Karpas-422 (cell line): ENCODE measurements at places on chromosomes 1 and 21.

DNA sequence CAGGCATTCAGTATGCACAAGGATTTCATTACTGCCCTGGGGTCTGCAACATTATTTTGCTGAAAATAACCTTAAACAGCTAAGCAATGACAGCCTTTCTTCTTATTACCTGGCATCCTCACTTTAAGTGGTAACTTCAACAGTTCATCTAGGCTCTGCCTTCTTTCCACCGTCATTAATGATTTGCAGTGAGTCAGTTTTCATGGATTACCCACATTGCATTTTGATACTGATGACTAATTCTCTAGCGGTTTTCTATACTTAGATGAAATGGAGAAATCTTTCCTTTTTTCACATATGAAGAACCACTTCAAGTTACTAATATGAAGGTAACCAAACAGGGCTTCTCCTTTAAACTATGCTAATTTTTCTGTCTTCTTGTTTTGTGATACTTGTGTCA, 226.9 kb upstream of the TMPRSS15 start:
- DNase-seq = no peak

GRCh38 chr1:12244078-12244477, 14.2 kb downstream of the VPS13D start:
- no peak for DNase-seq

GRCh38 chr1:101154547-101154946, 82.3 kb upstream of the S1PR1 start:
- DNase-seq = no peak

GRCh38 chr1:203480525-203481084, 5.0 kb downstream of the PRELP start:
- DNase-seq = peak; percentile 70

DNA sequence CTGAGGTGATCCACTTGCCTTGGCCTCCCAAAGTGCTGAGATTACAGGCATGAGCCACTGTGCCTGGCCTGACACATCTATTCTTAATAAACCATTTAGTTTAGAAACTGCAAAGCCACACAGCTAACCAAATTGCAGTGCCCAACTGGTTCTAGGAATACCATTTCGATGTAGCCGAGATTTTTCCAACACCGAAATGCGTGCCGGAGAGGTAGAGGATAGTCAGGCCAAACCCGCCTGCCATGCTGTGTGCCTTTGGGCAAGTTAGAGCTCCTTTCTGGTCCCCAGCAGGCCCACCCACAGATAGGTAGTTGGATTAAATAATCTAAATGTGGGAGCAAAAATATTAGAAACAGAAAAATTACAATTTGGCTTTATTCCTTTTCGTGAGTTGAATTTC, 254.4 kb downstream of the FOXD2 start:
- no peak for DNase-seq

GRCh38 chr1:50175719-50176639, 67.3 kb downstream of the ELAVL4 start:
- DNase-seq = no peak

DNA sequence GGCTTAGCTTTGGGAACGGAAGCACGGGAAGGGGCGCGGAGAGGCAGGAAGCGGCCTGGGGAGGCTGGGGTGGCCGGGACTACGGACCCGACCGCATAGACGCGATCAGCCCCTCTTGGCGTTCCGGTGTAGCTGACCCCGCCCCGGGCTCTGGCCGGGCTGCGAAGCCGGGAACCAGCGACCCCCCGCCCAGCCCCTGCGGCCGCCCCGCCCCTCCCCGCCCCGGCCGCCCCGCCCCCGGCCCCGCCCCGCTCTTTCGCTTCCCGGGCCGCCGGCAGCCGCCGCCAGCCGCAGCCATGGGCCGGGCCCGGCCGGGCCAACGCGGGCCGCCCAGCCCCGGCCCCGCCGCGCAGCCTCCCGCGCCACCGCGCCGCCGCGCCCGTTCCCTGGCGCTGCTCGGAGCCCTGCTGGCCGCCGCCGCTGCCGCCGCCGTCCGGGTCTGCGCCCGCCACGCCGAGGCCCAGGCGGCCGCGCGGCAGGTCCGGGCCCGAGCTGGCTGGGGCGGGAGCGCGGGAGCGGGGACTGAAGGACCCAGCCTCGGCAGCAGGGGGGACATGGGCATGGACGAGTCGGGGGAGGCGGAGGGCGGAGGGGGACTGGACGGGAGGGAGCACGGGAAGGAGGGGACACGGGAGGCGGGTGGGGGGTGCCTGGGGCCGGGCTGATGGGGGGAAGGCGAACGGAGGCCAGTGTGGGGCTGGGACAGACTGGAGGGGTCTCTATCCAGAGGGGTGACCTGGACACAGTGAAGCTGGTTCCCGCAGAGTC, at the start of gene SELENON:
Gene SELENON, plus strand, starts transcription at position 259 of the 768 bp plus-strand sequence. Its CDS starts 38 bp downstream, at position 297.
- peak; percentile 46 for DNase-seq

GRCh38 chr1:215730600-215730999, 163.5 kb downstream of the KCTD3 start:
- DNase-seq = no peak

DNA sequence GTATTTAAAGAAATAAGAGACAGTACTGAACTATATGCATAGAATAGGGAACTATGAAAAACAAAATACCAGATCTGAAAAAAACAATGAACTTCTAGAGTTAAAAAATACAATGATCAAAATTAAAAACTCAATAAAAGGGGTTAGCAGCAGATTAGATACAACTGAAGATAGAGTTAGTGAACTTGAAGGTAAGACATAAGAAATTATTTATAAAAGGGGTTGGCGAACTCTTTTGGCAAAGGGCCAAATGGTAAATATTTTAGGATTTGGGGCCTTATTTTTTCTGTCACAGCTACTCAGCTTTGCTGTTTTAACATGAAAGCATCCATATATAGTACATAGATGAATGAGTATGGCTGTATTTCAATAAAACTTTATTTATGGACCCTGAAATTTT, 111.4 kb downstream of the ST3GAL3 start:
- DNase-seq = no peak

- peak; percentile 86 for DNase-seq
Measured at GRCh38 chr1:26862781-26863684, at the start of gene SFN. Gene SFN (plus strand): TSS chr1:26863149. CDS start chr1:26863213, 64 bp downstream.

DNA sequence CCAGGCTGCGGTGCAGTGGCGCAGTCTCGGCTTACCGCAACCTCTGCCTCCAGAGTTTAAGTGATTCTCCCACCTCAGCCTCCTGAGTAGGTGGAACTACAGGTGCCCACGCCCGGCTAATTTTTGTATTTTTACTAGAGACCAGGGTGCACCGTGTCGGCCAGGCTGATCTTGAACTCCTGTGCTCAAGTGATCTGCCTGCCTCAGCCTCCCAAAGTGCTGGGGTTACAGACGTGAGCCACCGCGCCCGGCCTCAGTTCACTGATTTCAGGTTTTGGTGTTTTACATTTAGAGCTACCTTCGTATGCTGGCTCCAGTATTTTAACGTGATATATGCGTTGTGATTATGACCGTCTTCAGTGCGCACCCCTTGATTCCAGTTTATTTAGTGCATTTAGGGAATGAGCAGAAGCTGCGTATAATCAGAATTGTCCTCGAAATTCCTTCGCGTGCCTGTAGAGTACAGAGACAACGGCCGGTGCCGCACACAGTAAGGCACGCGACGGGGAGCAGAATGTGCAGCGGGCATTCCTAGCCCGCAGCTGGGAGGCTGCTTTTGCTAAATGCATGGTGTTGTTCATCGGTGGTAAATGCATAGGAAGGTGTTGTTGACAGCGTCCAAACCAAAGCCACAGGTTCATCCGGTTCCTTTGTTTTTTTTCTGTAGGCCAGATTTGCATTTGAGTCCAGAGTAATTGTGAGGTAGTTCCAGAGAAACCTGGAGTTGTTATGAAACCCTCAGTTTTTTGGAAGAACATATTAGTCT, 48.9 kb upstream of the DIP2A start:
- DNase-seq = no peak
